ENCODE measurements at places on chromosomes 7 and 10.
A peak's percentile ranks its signal among the peaks of the same experiment; 100 is the strongest.

DNA sequence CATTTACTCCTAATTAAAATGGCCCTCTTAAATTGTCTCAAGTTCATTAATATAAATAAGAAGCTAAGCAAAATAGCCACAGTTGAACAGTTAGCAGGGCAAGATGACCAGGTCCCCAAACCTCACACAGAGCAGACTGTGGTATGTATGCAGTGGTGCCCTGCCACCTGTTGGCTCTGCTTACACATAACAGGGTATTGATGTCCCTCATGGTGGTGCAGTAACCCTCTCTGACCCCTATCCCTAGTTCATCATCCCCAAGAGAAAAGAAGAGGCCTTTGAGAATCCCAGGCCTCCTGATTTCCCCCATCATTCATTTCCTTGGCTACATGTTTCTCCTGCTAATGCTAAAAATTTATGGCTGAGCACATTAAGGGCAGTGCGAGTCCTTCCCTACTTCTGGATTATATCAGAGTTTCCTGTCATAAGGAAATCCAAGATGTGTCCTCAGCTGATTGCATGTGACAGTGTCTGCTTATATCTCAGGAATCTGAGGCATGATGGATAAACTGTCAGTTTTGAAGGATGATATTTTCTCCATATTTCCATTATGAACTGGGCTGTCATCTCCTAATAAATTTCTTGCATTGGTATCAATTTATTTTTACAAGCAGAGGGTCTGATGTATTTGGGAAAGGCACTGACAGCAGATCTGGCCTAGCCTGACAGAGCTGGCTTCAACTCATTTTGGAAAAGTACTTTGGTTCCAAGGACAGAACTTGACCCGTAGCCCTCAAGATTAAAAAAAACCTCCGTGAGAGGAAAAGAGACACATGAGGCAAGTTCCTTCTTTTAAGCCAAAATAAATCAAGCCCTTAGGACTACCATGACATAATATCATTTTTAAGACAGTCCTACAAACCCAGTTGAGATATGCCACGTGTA lies 880.6 kb downstream of the LRMDA start:
- DNase-seq = no peak

- DNase-seq = no peak
Measured at GRCh38 chr10:66244953-66245352, 680.9 kb upstream of the LRRTM3 start.

DNA sequence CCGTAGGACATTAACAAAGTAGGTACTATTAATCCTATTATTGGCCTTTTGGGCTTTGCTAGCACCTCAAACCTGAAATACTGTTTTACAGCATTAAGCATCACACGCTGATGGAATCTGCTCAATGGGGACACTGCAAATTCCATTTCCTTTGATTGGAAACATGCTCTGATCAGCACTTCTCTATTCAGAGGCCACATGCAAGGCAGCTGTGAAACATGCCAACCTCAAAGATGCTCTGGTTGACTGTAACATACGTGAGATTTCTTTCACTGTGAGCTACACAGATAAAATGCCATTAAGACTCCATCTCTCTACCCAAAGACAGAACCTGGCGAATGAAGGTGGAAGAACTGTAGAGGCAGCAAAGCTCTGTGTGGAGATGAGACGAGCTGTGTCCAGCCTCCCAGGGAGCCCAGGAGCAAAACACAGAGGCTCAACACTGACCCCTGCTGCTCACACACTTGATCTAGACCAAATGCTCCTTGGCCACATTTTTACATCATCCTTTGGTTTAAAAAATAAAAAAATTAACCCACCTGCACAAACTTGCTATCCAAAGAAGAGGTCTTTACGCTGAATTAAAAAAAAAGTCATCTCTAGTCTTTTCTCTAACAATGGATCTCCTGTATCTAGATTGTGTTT lies 8.0 kb downstream of the RSU1 start:
- DNase-seq = peak; percentile 23

GRCh38 chr10:20836401-20836800 lies 60.7 kb downstream of the NEBL start:
- DNase-seq = no peak

GRCh38 chr10:70578371-70578947 lies 24.1 kb downstream of the PRF1 start:
- no peak for DNase-seq

GRCh38 chr7:111094419-111094818 lies 3.5 kb downstream of the LRRN3 start:
- DNase-seq = no peak

- no peak for DNase-seq
Measured at GRCh38 chr7:155057076-155057475, 13.0 kb upstream of the HTR5A start.

GRCh38 chr10:123303581-123304337 lies 149.6 kb downstream of the BUB3 start:
- no peak for DNase-seq

- DNase-seq = no peak
Measured at GRCh38 chr7:111038185-111038584, 52.7 kb upstream of the LRRN3 start.

- DNase-seq = no peak
Measured at GRCh38 chr7:50656141-50656895, 91.1 kb upstream of the DDC start.

DNA sequence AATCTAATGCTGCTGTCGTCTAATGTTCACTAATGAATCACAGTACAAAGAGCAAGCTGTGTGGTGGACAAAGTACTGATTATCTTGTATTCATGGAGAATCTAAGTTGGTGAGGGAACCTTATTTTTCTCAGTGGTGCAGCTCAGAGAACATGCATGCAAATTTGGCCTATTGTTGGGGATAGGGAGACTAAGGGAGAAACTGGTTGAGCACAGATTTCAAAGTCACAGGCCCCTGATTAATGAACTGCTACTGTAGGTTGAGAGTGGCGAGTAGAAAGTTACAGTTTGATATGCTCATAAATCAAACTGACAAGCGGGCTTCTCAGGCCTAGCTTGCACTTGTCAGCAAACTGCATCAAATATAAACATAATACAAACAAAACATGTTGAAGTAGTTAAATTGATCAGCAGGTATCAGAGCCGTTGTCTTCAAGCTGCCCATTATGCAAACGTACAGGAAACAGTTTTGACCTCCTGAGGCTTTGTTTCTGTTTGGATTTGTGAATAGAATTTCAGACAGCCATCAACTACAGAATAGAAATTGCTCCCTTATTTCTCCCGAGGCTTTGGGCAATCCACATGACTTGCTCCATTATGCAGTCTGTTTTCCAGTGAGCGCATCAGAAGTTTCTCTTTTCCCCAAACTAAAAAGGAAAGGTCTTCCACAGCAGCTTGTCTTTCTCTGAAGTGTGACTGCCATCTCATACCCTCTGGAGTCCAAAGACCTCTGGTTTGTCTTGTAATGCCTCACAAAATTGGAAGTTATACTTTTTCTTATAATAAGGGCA lies 215.8 kb downstream of the FOXP2 start:
- DNase-seq = no peak

DNA sequence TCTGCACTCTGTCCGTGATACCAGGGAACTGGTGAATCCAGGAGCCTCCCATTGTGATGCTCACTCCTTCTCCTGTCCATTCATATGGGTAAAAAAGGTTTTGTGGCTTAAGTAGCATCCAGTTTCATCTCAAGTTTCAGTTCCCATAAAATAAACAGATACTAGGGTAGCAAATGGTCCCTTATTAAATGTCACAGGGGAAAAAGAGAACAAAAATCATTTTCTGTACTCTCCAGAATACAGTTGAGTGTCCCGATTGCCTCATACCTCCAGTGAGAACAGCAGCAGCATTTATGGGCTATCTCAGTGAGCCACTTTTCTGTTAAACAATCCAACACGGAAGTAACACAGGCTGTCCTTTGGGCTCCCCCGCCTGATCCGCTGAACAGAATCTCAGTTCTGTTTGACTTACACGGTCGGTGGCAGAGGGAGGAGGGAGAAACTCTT lies 179.6 kb downstream of the CELF2 start:
- no peak for DNase-seq

- DNase-seq = no peak
Measured at GRCh38 chr7:67343572-67343971, 346.9 kb downstream of the TYW1 start.
